Activated T-helper 17 cell treated with anti-CD3 and anti-CD28 coated beads, Interleukin-2, amount 50 U/mL, for 72 hours (primary cell): ENCODE measurements at places on chromosomes 5 and 9. TPM values are rescaled to one million over a fixed set of nuclear protein-coding genes. Genes with fewer than 3 reads are reported as not detected.

- no peak for ATAC-seq
These were observed 132.8 kb upstream of the MPDZ start for GRCh38 chr9:13412331-13412730.

GRCh38 chr5:126104951-126105350, 318.3 kb upstream of the GRAMD2B start:
- no peak for ATAC-seq

- ATAC-seq, result no peak
These were observed 687.3 kb upstream of the ST8SIA4 start for GRCh38 chr5:101590384-101590783.

GRCh38 chr5:96904054-96904931, 28.0 kb downstream of the ERAP2 start:
- peak; percentile 49 for ATAC-seq

DNA sequence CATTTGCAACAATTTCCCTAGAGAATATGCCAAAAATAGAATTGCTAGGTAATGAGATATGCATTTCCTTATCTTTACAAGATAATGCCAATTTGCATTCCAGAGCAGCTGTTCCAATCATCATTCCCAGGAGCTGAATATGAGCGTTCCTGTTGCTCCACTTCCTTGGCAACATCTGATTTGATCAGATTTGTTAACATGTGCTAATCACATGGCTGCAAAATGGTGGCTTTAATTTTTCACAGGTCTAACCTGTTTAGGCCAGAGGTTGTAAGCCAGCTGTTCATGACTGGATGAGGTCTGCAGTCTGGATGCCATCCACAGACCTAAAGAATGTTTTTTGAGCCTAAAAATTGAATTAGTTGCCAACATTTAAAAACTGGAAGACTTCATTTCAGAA, 220.7 kb upstream of the IL12B start:
- ATAC-seq, result no peak

DNA sequence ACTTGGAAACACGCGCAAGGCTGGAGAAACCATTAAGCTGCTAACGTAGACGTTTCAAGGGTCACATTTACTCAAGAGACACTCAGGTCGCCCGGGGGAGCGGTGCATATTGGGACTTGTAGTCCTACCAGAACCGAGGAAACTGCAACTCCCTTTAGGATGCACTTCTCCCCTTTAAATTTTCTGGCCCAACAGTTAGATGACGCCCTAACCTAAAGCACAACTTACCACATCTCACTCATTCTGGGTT, 384 bp upstream of the DMXL1 start:
- ATAC-seq, result peak; percentile 61

LCN10 gene
- 1.0 TPM for total RNA-seq

GRCh38 chr5:169301386-169301934, 521 bp upstream of the SLIT3 start:
- no peak for ATAC-seq

BTNL8 gene
- total RNA-seq, result 0.40 TPM

DNA sequence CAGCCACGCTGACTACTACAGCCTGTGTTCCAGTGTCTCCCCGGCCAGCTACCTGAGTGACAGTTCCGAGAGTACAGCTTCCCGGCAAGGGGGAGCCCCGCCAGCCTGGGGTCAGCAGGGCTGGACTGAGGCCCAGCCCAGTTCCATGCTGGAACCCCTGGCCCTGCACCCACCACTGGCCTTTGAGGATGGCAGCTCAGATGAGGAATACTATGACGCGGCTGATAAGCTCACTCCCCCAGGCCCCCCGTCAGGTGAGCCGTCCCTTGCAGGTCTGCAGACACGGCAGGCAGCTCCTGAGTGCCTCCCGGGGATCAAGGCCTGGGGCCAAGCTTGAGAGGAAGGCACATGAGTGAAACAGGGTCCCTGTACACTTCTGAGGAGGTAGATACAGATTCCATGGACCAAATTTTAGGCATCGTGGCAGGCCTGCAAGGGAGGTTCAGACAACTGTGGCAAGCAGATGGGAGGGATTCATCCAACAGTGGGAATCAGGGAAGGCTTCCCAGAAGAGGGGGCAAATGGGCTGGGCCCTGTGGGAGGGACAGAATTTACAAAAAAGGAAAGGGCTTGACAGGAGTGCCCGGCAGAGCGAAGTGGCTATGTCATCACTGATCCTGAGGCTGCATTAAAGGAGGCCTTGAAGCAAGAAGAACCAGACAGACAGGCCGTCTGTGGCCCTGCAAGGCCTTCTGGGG, 12.8 kb upstream of the TRMT10B start:
- no peak for ATAC-seq

DNA sequence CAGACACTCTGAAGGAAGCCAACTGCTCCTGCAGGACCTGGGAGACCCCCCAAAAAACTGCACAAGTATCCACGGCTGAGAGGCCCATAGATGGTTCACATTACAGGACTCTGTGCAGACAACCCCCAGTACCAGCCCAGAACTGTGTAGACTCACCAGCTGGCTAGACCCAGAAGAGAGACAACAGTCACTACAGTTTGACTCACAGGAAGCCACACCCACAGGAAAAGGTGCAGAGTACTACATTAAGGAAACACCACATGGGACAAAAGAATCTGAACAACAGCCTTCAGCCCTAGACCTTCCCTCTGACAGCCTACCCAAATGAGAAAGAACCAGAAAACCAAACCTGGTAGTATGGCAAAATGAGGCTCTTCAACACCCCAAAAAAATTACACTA, 281.2 kb upstream of the RGMB start:
- ATAC-seq, result peak; percentile 64

DNA sequence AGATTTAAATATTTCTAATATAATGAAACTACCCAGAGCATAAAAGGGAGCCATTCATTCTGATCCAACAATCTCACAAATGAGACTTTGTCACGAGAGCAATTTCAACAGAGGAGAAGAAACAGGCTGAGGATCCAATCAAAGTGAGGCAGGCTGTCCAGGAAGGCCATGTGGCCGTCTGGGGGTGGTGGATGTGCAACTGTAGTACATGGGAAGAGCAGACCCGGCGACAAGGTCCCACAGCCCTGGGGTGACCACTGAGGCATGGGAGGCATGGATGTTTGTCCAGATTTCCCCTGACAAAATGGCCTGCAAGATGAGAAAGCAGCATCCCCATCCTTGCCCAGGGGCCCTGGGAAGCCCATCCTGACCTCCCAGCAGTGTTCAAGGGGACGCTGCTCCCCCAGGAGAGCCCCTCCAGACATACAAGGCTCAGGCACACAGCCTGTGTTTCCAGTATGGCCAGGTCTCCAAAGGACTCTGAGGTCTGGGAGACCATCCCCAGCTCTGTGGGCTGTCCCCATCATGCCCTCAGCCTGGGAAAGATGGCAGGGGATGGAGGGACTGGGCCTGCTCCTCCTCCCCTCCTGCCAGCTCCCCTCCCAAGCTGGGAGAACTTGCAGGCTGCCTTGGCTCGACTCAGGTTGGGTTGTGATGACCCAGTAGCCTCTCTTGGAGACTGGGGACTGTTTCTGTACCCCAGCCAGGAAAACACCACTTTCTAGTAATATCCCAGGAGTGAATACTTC, 27.5 kb upstream of the FCN2 start:
- ATAC-seq, result no peak

CDC20B gene
- not detected for total RNA-seq

DNA sequence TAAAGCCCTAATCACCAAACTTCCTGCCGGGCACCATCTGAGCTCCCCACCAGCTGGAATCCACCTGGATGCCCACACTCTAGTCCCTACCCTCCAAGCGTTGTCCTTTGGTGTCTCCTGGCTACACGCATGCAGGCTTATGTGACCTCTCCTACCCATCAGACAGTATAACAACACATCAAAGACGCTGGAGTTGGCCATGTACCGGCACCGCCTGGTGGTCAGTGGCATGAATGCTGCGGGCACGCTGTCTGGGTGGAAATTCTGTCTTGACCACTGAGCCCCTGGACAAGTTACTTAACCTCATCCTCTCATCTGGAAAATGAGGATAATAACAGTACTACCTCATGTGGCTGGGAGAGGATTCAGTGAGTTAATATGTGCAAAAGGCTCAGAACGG, 23.4 kb upstream of the CORO2A start:
- ATAC-seq, result no peak

- ATAC-seq, result no peak
These were observed 20.1 kb downstream of the ATOX1 start for GRCh38 chr5:151738125-151738848.

CCL28 gene
- 11.4 TPM for total RNA-seq

UGCG gene
- 15.8 TPM for total RNA-seq

DNA sequence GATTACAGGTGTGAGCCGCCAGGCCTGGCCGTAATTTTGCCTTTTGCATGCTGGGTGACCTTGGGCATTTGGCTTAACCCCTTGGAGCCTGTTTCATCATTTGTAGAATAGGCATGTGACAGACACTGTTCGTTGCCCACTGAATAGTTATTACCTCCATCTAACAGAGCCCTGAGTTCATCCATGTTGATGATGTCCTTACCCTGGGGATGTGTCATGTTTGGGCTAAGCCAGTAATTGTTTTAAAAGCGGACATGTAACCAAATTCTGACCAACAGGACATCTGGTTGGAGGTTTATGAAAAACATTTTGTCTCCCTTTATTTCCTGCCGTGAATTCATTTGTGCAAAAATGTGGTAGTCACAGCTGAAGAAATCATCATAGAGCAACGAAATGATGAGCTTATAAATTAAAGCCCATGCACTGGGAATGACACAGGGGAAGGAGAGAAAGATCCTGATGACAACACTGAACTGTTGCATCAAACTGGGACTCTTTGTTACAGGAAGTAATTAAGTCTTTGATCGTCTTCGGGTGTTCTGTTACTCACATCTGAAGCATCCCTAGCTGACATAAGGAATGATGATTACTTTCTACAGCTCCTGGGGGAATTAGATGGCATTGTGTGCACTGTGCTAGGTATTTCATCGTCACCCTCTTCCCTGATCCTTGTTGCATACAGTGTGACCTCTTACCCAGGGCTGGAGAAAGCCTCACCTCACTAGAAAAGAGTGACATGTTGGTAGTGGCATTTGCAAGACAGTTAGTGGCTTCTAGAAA, 117.8 kb downstream of the FGF18 start:
- no peak for ATAC-seq

IL17B gene
- not detected for total RNA-seq

C5orf52 gene
- total RNA-seq, result not detected

THBS4 gene
- 1.7 TPM for total RNA-seq

DNA sequence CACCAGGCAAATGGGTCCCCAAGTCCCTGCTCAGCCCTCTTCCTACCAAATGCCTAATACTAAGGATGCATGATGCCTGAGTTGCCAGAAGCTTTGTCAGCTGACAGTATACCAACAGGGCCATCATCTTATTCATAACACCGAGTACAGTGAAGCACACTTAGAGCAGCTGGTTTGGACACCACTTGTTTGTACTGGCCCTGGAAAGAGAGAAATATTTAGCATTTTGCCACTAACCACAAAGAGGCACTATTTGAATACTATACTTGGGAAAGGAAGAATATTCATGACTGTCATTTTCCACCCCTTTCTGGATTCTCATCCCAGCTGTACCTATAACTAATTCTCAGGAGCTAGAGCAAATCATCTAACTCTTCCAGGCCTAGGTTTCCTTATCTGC, 364.4 kb upstream of the KIF2A start:
- ATAC-seq, result no peak

DNA sequence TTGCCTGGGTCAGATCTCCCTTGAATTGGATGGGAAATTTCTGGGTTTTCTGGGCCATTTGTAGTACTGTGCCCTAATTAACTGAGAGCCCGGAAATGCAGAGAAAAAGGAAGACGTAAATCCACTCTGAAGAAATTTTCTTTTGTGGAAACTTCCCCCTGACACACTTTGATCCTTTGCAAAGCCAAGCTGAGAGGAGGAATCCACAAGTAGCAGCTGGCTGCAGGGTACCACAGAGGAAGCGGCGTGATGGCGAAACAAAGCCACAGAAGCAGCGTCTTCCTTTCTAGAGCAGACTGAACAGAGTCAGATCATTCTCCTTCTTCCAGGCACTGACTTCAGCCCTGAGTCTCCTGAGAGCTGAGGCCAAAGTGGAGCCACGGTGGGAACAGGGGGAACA, 47.1 kb upstream of the ZNF354A start:
- ATAC-seq, result no peak

DNA sequence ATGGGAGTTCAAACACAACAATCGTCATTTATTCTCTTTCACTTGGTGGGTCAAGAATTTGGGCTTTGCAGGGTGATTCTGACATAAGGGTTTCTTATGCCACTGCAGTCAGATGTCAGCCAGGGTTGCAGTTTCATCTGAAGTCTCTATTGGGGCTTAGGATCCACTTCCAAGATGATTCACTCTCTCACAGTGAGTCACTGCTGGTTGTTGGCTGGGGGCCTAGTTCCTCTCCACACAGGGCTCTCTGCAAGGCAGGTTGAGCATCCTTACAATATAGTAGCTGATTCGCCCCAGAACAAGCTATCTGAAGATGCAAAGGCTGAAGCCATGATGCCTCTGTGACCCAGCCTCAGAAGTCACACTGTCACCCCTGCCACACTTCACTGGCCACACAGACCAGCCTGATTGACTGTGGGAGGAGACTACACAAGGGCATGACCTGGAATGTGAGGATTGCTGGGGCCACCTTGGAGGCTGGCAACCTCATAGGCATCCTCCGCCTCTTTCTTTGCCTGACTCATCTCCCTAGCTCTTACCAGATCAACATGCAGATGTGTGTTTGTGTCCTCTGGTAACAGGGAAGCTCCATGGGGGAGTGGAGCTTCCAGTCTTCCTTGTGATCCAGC, 4.5 kb upstream of the CARD19 start:
- ATAC-seq, result peak; percentile 59

GRCh38 chr5:69230181-69230580, 4.5 kb upstream of the CDK7 start:
- ATAC-seq, result no peak

- no peak for ATAC-seq
These were observed 20.4 kb downstream of the ADAM19 start for GRCh38 chr5:157555037-157555640.

DNA sequence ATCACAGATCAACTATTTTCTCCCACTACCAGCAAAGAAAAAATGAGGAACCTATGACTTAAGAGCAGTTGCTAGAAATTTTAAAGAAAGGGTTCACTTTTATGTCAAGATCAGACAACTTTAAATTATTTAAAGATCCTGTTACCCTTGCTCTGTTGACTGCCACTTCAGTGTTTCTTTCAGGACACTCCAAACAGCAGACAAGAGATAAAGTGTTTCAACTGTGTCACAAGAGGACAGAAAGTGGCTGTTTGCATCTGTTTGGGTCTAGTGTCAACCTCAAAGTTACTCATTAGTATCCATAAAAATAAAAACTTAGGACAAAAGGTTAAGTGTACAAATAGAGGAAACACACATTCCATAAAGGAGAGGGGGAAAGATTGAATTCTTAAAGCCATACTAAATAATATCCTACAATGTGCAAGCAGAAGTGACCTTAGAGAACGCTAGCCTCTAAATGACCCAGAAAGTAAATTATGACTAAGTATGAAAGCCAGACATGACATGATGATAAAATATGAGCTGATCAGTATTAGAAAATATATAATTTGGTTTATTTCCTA, 24.9 kb downstream of the HMGCS1 start:
- ATAC-seq, result no peak

GRCh38 chr9:21294364-21294774, 10.7 kb downstream of the IFNA5 start:
- ATAC-seq, result peak; percentile 77
